ENCODE measurements at places on chromosomes 1 and 21.

DNA sequence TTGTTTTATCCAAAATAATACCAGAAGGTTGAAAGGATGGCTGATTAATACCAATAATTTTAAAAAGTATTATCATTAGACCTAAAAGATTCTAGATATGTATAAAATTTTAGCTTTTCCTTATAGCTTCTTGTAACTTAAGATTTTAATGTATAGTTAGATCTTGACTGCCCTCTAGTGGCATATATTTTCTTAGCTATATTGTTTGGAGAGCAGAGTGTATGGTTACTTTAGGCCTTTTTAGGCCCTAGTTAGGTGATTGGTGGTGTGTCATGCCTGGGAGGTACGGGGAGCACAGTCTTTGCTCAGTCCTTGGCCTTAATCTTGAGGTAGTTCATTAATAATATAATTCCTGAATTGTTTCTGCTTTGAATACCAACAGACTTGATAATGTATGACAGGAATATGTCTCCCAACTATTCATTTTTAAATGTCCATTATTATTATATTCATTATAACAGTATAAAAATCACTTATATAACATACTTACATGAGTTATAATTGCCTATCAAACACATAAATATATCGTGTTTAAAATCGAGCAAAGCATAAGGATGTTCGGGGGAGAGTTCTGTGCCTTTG is 328.4 kb downstream of the ZP4 start:
- DNase-seq, result peak; percentile 77

GRCh38 chr1:153597206-153597605 is 15.7 kb downstream of the S100A16 start:
- DNase-seq, result no peak

- no peak for DNase-seq
Measured at GRCh38 chr1:62746086-62746808, 37.7 kb upstream of the ATG4C start.

GRCh38 chr1:184395937-184396480 is 9.2 kb downstream of the C1orf21 start:
- DNase-seq, result no peak

DNA sequence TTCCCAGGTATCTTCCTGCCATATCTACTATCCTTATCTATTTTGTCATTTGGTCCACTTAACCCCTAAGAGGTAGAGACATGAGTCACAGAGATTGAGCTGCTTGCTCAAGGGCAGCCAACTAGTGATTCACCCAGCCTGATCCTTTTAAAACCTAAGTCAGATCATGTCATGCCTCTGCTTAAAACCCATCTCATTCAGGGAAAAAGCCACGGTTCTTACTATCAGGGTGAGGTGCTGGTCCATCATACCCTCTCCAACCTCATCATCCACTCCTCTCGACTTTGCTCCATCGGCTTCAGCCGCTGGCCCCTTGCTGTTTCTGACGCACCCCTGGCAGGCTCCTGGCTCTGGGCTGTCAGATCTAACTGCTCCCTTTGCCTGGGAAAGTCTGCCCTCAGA is 14.4 kb upstream of the PPP1R15B start:
- DNase-seq, result no peak

DNA sequence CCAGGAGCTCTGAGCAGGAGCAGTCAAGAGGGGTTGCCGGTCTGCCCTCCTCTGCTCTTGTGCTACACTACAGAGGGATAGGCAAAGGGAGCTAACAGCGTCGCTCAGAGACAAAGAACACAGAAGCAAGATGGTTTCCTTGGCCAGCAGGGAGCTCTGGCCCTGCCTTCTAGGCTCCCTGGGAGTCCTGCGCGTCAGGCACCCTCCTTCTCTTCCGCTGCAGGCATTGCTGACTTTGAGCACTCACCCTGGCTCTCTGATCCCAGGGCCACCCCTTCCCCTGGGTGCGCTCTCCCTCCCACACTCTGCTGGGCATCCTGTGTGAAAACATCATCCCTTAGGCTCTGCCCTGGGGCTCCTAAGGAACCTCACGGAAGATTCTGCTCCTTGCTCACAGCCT is 489 bp downstream of the TNNI1 start:
- no peak for DNase-seq

DNA sequence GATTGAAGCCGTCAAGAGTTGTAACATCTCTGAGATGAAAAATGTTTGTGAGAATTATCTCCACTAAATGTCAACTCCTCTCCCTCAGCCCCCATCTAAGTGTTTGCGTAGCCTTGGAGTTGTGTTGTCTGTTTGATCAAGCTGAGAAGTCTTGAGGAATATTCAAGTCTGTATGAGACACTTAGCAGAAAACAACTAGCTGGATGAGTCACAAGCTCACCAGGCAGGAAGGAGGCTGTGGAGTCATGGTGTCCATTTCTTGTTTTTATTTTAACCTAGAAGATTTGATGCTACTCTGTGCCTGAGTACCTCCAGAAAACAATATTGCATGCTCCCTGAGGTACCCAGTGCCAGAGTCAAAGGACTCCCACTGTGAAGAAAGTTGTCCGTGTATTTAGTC is 211.6 kb upstream of the PLXNA2 start:
- DNase-seq, result no peak

GRCh38 chr1:18536915-18537314 is 56.2 kb downstream of the KLHDC7A start:
- no peak for DNase-seq

GRCh38 chr21:45136927-45137611 is 62.7 kb downstream of the ADARB1 start:
- peak; percentile 70 for DNase-seq

GRCh38 chr1:12339811-12340543 is 110.1 kb downstream of the VPS13D start:
- DNase-seq, result no peak

Data from hippocampal formation (tissue), 2 donors.